AG04449 (cell line): ENCODE measurements at places on chromosomes 11 and 22.

- no peak for DNase-seq
These were observed 108.2 kb downstream of the RASSF10 start for GRCh38 chr11:13117344-13117743.

DNA sequence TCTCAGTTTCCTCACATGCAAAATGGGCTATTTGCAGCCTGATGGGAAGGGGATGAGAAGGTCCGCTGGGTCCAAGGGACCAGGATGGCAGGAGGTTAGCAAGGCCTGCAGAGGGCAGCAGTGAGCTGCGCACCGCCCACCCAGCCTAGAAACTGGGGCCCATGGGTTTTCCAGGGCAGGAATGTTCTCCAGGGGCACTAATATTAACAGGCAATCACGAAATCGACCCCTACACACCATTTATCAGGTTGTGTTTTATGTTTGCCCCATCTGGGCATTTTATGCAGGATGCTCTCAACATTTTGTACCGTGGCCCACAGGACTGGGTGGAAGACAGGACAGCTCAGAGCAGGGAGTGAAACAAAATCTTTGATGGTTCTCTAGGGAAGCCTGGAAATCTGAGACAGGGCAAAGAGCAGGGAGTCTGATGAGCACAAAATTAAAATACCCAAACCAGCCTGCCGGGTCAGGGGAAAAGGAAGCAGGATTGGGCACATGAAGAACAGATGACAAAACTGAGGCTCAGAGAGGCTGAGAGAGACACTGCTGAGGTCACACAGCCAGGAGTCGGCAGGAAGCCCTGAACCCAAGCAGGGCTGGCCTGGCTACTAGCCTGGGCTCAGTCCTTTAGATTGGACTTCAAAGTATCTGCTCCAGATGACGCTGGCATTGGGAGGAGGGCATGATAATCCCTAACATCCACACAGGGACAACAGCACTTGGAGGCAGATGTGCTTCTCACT lies 1.6 kb upstream of the BCR start:
- DNase-seq: no peak

- DNase-seq: no peak
These were observed 105.5 kb downstream of the CSNK2A3 start for GRCh38 chr11:11247576-11247975.

- no peak for DNase-seq
These were observed at the start of gene TESMIN for GRCh38 chr11:68751331-68751856. Gene TESMIN, minus strand, starts transcription at chr11:68751520. Its CDS starts 860 bp downstream, at chr11:68750660.

- no peak for DNase-seq
These were observed 89.7 kb downstream of the ZC3H12C start for GRCh38 chr11:110182886-110183285.

- DNase-seq: no peak
These were observed 214.4 kb downstream of the ETS1 start for GRCh38 chr11:128372977-128373376.

- DNase-seq: no peak
These were observed 41.4 kb downstream of the PPME1 start for GRCh38 chr11:74212533-74212932.

- no peak for DNase-seq
These were observed 27.2 kb upstream of the KCNJ11 start for GRCh38 chr11:17415523-17416104.

DNA sequence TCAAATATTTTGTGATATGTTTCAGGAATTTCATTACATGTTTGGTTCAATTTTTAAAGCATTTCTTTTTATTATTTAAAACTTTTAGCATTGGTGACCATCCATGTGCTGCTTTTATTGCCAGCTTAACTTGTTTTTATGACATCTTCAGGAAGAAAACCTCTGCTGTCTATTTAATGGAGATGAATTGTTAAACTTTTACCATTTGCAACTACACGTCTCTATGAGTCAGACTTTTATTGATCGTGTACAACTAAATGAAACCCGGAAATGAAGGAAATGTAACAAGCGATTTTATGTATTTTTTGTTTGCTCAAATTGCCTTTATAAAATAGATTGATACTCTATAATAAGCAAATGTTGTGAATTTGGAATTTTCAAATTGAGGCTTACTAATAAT lies 113.0 kb downstream of the PTPRJ start:
- no peak for DNase-seq

- peak; percentile 50 for DNase-seq
These were observed 29.2 kb upstream of the PDE2A start for GRCh38 chr11:72703267-72704008.

DNA sequence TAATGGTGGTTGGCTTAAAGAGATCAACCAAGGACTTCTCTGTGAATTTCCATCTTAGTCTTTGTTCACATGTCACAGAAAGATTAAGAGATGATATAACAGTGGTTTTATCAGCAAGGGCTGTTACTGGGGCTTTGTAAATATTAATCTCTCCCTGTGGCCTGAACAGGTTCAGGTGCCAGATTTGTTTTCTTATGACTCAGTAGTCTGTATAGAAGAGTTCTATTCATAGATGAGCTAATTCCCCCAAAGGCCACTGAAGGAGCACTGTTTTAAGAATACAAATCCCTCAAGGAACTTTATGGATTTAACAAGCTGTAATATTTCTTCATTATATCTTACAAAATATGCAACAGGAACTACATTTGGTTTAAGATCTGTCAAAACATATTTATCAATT lies 50.4 kb downstream of the TCP11L1 start:
- no peak for DNase-seq

DNA sequence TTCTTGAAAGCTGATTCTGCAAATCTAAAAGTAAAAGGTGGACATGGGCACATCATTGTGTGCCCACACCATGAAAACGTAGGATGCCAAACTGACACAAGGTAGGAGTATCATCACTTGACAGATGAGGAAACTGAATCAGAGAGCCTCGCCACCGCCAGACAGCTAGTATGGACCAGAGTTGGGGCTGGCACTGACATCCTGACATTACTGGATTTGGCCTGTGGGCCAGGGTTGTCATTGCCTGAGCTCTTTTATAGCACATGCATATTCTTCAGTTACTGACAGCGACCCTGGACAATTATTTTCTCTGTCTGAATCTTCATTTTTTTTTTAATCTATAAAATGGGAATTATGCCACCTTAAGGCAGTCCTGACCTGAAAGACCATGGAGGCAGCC lies 16.5 kb downstream of the USP35 start:
- no peak for DNase-seq

DNA sequence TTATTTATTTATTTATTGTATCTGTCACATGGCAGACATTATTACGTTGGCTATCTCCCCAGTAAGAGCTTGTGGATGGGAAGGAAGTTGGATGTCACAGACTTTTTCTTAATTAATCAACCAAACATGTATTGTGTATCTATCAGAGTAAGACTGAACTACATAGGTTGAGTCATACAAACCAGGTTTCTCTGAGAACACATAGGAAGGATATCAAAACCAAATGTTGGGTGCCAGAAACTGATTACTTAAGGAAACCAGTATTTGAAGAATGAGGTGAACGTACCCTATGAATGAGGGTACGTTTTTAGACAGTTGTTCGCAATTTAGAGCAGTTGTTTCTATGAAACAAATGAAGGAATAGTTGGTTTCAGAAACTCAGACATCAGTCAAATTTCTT lies 136.4 kb downstream of the SLC17A6 start:
- DNase-seq: no peak

- DNase-seq: peak; percentile 79
These were observed 44.9 kb upstream of the VSTM5 start for GRCh38 chr11:93895106-93895862.

GRCh38 chr11:128949791-128950454 lies 7.3 kb upstream of the TP53AIP1 start:
- DNase-seq: no peak

- DNase-seq: no peak
These were observed 93.3 kb downstream of the ABTB2 start for GRCh38 chr11:34264303-34265110.

- DNase-seq: no peak
These were observed 24.4 kb upstream of the FLRT1 start for GRCh38 chr11:64011371-64011770.

GRCh38 chr11:17778956-17779860 lies 44.6 kb downstream of the KCNC1 start:
- no peak for DNase-seq

- DNase-seq: no peak
These were observed 25.0 kb upstream of the SYN3 start for GRCh38 chr22:33083212-33083611.
